ENCODE measurements at places on chromosomes 16 and 17.

DNA sequence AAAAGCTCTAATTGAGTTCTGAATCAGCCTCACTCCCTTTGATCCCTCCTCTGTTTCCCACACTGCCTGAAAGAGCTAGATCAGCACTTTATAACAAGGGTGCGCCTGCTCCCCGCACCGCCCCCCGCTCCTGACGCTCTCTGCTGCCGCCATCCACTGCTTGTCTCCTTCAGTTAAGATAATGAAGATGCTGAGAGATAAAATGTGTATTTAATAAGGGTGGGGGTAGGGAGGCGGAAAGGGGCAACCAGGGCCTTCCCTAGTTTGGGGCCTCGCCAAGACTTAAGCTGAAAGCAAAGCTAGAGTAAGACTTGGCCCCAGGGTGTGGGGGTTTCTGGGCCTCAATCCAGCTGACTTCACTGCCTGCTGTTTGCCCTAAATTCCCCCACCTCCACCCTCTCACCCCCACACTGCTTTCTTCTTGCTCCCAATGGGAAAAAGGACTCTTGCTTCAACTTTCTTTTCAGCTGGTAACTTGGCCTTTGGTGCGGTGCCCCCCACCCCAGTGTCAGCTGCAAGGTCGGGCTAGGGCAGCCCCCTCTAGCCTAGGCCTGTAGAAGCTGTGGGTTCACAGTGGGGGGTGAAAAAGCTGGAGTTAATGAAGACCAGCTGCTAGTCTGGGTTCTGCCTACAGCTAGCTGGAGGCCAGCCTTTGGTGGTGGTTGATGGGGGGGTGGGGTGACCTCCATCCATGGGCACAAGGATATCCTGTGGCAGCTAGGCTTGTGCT, 1.8 kb upstream of the RARA start:
- DNase-seq: peak; percentile 49

- no peak for DNase-seq
These were observed 4.6 kb upstream of the EDC4 start for GRCh38 chr16:67868290-67868689.

DNA sequence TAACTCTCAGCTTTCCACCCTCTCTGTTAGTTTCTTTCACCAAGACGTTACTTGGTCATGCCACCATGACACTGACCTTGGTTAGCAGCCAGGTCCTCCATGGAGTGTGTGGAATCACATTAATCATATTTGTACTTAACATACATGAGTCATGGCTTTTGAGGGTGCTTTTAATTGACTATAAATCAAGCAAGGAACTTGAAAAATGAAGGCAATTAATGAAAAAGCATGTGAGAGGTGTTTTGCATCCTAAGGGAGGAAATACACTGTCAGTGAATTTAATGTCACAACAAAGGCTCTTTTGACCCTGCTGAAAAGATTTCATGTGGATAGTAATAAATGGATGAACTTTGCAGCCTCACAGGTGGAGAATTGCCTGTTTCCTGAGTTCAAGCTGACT, 240.7 kb downstream of the CDH13 start:
- no peak for DNase-seq

GRCh38 chr17:56136301-56136700, 17.0 kb upstream of the ANKFN1 start:
- no peak for DNase-seq

- DNase-seq: peak; percentile 76
These were observed 6.7 kb upstream of the MT4 start for GRCh38 chr16:56558024-56558747.

DNA sequence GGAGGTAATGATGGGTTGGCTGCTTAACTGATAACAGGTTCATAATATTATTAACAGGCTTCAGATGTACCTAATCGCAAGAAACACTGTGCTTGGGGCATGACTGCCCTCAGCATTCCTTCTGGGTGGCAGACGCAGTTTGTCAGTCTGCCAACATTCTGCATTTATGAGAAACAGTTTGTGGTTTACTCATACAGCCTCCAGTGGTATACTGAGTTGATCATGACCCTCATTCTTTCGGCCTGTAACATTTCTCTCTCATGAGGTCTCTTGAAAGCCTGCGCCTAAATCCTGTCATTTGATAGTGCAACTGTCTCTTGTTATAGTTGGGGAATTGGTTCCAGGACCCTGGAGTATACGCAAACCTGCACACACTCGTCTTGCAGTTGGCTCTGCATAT, 4.9 kb upstream of the RUSF1 start:
- DNase-seq: no peak

GRCh38 chr17:30228011-30228410, 7.5 kb downstream of the SLC6A4 start:
- DNase-seq: no peak

DNA sequence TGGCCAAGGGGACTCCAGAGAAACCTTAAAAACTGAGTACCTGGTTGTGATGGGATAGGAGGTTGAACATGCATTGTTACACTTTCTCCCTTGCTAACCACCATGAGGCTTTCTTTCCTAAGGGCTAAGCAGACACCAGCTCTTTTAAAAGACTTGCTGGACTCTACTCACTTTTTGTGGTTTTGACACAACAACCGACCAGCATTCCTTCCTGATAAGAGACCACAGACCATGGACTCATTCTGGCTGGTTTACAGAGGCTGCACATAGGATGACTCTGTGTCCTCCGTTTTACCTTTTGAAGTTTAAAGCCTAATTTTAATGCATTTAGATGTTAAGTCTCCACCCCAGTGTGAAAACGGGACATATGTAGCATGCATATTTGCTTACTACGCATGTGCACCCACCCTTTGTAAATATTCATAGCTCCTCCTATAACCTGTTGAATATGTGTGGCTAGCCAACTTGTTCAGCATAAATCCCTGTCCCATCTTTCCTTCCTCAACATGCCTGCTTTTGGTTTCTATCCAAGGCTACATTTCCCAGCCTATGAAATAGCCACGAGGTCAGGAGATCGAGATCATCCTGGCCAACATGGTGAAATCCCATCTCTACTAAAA, 475.9 kb downstream of the GRIN2A start:
- no peak for DNase-seq
